ENCODE measurements at places on chromosomes 16 and 17. TPM values are rescaled to one million over a fixed set of nuclear protein-coding genes. Genes with fewer than 3 reads are reported as not detected.

The PTGES3L gene
- total RNA-seq = not detected

The TCAP gene
- 3.8 TPM for total RNA-seq

- DNase-seq = no peak
Measured at GRCh38 chr16:75027520-75028300, 28.9 kb downstream of the ZNRF1 start.

- no peak for DNase-seq
Measured at GRCh38 chr16:56143666-56144065, 47.6 kb upstream of the GNAO1 start.

All from lower leg skin (tissue), 4 donors.